ENCODE measurements at places on chromosomes 12 and 14.

- DNase-seq, result no peak
Observed at GRCh38 chr14:54309615-54310014, 87.2 kb upstream of the CDKN3 start.

- no peak for DNase-seq
Observed at GRCh38 chr14:52342849-52343596, 28.9 kb downstream of the PTGER2 start.

GRCh38 chr14:94123868-94124267 is 5.5 kb downstream of the IFI27L2 start:
- no peak for DNase-seq

GRCh38 chr12:131121705-131122405 is 168.1 kb downstream of the ADGRD1 start:
- no peak for DNase-seq

GRCh38 chr14:36976571-36977023 is 195.8 kb downstream of the SLC25A21 start:
- DNase-seq, result no peak

DNA sequence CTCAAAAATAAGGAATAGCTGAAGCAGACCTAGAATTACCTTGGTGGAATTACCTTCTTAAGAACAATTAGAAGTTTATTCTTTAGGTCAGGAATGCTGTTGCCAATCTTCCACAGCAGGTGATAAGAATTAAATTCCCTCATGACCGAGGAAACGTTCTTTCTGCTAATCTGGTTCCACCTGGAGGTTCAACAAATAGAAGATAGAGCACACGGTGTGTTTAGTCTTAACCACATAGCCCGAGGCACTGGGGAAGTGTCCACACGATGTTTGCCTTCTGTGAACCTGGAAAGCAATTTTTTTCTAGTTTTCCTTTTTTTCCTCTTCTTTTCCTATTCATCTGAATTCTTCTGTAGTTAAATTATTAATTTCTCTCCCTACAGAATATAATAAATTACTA is 906.9 kb downstream of the NRXN3 start:
- DNase-seq, result no peak

- no peak for DNase-seq
Observed at GRCh38 chr14:83491091-83491490, 1957.4 kb upstream of the SEL1L start.

- DNase-seq, result peak; percentile 79
Observed at GRCh38 chr12:107320033-107320928, 226.9 kb upstream of the CRY1 start.

GRCh38 chr12:106267535-106267934 is 19.7 kb upstream of the CKAP4 start:
- no peak for DNase-seq

GRCh38 chr12:68100241-68100640 is 59.3 kb downstream of the IFNG start:
- no peak for DNase-seq

- DNase-seq, result no peak
Observed at GRCh38 chr12:559906-560455, 100.2 kb downstream of the B4GALNT3 start.

DNA sequence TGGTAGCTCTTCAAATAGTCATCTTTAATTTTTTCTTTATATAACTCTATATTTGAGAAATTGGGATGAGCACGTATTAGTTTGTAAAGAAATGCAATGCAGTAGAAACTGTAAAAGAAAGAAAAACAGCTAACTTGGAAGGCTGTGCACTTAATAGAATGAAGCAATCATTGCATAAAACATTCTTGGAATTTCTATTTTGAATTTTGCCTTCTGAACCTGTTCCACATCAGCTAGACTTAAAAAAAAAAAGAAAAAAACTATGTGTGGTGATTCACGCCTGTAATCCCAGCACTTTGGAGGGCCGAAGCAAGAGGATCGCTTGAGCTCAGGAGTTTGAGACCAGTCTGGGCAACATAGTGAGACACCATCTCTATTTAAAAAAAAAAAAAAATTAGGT is 29.4 kb downstream of the SCN8A start:
- no peak for DNase-seq

GRCh38 chr12:126627596-126627995 is 1562.4 kb downstream of the AACS start:
- no peak for DNase-seq

DNA sequence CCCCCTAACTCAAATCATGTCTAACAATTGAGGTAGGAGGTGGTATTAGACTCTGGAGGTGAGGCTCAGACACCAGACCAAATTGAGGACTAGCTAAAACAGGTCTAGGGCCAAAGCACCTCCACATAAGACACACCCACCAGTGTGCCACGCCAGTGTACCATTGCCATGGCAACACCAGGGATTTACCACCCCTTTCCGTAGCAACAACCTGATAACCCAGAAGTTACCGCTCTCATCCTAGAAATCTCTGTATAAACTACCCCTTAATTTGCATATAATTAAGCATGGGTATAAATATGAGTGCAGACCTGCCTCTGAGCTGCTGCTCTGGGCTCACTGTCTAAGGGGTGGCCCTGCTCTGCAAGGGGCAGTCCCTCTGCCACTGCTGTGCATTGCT is 57.4 kb upstream of the PPP2R5C start:
- no peak for DNase-seq

DNA sequence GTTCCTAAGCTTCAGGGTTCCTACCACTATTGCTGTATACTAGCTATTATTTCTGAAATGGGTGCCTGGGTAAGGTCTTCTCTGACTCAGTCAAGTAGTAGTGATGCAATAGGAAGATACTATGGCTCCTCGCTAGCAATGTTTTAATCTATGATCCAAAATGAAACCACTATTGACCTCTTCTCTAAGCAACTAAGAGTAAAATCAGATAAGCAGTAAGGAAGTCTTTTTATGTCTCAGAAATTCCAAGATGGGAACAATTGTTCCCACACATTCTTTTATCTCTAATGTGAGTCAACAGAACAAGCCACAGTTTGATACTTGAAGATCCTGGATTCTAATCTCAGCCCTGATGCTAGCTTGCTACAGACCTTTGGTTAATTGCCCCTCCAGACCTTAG is 45.1 kb downstream of the AREL1 start:
- DNase-seq, result no peak

- no peak for DNase-seq
Observed at GRCh38 chr12:23752245-23752644, 197.2 kb downstream of the SOX5 start.

DNA sequence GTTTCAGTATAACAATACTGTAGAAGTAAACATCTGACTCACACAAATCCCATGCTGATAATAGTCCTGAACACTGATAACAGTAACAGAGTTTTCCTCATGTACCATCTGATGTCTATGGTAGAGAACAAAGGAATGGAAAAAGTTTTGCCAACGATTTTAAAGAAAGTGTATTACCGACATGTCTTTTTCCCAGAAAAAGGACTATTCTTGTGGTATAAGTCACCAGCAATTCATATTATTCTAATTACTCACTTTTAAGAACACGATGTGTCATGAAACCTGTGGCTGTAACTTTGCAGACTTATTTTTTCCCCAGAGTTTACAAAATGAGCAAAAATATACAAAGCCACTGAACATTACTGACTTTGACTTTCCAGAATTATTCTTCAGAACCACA is 40.1 kb upstream of the DCN start:
- DNase-seq, result no peak

GRCh38 chr12:68043435-68043834 is 54.2 kb downstream of the IFNG-AS1 start:
- no peak for DNase-seq

- no peak for DNase-seq
Observed at GRCh38 chr14:93090826-93091555, 24.7 kb downstream of the ITPK1 start.

- peak; percentile 2 for DNase-seq
Observed at GRCh38 chr12:94710933-94711332, 60.6 kb upstream of the TMCC3 start.

GRCh38 chr12:62622177-62622576 is 155.6 kb downstream of the MON2 start:
- DNase-seq, result no peak

GRCh38 chr12:131011165-131012079 is 57.7 kb downstream of the ADGRD1 start:
- DNase-seq, result no peak

- DNase-seq, result no peak
Observed at GRCh38 chr12:54217774-54218241, 29.0 kb upstream of the SMUG1 start.

DNA sequence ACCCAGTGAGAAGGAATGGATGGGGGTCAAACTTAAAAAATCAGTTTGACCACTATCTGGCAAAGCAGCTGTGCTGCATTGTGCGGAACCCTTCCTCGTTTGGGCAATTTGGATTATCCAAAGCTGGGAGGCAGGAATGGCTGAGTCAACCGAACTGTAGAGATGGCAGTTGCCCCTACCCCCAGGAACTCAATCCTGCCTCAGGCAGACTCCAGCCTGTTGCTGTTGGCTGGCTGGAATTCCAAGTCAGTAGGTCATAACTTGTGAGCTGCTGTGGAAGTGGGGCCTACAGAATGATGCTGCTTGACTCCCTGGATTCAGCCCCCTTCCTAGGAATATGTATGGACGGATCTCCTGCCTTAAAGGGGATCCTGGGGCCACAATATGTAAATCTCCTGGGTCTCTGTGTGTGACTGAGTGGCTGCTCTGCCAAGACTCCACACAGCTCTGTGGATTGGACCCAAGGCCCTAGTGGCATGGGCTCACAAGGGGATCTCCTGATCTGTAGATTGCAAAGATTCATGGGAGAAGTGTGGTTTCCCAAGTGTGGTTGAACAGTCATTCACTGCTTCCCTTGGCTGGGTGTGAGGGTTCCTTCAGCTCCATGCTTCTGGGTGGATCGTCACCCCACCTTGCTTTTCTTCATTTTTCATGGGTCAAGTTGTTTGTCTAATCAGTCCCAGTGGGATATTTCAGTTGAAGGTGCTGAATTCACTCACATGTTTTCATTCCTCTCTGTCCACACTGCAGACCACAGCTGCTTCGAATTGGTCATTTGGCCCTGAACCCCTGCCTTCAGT is 19.2 kb downstream of the LUM start:
- DNase-seq, result no peak

GRCh38 chr12:5173511-5174011 is 129.9 kb downstream of the KCNA5 start:
- no peak for DNase-seq

- DNase-seq, result no peak
Observed at GRCh38 chr12:124073356-124074035, 100.5 kb downstream of the ZNF664 start.

- DNase-seq, result no peak
Observed at GRCh38 chr12:47111392-47111778, 31.6 kb upstream of the AMIGO2 start.

DNA sequence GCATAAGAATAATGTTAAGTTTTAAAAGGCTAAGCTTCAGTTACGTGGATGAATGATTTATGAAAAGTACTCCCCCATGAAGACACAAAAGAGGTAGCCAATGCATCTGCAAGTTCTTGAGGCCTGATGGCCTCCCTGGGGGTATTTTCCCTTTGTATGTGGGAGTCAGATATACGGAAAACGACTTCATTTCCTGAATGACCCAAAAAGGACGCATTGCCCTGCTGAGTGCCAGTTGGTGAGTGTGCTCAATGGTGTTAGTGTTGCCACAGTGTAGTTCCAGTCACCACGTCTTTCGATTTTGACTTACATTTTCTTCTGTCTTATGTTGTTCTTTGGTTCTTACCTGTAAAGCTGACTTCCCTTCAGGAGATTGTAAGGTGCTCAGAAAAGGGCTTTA is 8.0 kb downstream of the ETV6 start:
- DNase-seq, result no peak

- DNase-seq, result no peak
Observed at GRCh38 chr14:39426605-39427004, 5.6 kb downstream of the FBXO33 start.

DNA sequence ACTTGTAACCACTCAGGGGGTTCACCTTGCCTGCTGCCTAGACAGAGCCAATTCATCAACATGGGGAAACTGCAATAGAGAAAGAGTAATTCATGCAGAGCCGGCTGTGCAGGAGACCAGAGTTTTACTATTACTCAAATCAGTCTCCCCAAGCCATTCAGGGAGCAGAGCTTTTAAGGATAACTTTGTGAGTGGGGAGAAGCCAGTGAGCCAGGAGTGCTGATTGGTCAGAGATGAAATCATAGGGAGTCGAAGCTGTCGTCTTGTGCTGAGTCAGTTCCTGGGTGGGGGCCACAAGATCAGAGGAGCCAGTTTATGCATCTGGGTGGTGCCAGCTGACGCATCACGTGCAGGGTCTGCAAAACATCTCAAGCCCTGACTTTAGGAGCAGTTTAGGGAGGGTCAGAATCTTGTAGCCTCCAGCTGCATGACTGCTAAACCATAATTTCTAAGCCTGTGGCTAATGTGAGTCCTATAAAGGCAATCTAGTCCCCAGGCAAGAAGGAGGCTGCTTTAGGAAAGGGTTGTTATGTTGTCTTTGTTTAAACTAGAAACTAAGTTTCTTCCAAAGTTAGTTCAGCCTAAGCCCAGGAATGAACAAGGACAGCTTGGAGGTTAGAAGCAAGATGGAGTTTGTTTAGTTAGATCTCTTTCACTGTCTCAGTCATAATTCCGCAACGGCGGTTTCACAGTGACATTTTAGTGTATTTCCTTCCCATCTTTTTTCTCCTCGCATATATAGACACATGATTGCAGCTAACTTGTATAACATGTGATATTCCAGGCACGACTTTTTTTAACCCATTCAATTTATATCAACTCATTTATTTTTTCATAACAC is 68.9 kb upstream of the NCOR2 start:
- peak; percentile 40 for DNase-seq

- no peak for DNase-seq
Observed at GRCh38 chr14:96398921-96399320, 7.0 kb downstream of the AK7 start.

DNA sequence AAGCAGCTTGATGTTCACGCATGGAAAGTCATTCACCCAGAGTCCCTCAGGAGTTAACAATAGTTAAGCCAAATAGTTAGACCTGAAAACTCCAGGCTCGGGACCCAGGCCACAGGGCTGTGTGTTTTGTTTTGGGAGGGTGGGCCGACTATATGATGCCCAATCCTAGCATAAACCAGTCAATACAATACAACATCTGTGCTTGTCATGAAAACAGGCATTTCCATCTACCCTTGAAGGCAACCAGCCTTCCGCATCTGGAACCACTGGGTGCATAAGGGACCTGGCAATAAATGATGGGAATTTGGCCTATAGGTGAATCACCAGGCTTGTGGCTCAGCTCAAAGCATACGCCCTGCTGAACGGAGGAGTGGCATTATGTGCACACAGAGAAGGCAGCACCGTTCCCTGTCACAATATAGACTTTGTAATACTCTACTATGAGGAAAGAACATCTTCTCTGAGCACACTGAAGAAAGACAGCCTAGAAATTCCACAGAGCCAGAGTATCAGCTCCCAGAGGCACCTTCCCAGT is 91.0 kb upstream of the FOXN3 start:
- no peak for DNase-seq

- DNase-seq, result no peak
Observed at GRCh38 chr14:57833323-57833722, 32.6 kb downstream of the SLC35F4 start.

DNA sequence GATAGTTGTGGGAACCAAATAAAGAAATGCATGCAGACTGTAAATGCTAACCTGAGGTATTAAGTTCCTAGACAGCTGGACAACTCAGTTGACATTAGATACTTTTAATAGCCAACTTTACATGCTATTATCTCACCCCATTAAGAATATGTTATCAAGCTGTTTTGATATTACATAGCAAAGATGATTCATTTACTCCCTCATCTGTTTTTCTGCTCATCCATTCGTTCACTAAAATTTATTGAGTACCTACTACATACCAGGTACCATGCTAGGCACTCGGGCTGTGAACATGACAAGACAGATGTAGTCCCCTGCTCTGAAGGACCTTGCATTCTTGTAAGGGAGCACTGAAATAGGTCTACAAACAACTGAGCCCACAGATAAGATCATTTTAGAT is 192.4 kb downstream of the DACT1 start:
- no peak for DNase-seq

GRCh38 chr12:10722502-10722904 is 620 bp downstream of the YBX3 start:
- DNase-seq, result peak; percentile 34
